ENCODE measurements at places on chromosomes 12 and 14.
A peak's percentile ranks its signal among the peaks of the same experiment; 100 is the strongest.

DNA sequence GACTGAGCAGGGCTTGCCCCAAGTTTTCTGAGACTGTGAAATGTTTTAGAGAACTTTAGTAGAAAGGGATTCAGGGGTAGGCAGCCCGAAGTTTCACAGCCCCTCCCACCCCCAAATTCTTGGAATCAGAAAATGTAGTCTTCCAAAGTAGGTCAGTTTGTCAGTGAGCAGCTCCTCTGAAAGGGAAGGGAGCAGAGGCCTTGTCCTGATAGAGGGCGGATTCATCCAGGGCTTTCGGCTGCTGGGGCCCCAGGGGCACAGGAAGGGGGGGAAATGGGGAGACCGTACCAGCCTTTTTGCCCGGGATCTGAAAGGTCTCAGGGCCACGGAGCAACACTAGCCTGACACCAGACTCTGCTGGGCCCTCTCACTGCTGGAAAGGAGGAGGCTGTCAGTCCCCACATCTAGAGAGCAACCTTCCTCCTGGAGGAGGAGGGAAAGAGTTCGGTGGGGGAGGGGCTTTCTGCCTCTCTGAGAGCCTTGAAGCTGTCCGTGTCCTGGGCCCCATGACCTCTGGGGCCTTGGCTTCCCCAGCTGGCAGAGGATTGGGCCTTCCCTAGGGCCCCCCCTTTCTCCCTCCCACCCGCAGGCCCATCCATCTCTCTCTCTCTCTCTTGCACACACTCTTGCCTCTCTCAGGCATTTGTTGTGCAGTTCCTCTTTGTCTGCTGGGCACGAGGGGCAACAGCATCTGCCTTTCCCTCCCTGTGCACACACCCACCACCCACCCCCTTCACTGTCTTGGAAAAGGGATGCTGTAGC lies at the start of gene IKZF4:
IKZF4 (plus strand) TSS at position 621 of the 762 bp plus-strand sequence. CDS start 451 bp downstream, outside the sequence.
- DNase-seq, result peak; percentile 84

GRCh38 chr12:3251691-3252090 lies 174.5 kb downstream of the TSPAN9 start:
- DNase-seq, result no peak

GRCh38 chr12:19161216-19161615 lies 31.7 kb downstream of the PLEKHA5 start:
- no peak for DNase-seq

GRCh38 chr12:3241621-3242020 lies 164.4 kb downstream of the TSPAN9 start:
- no peak for DNase-seq

- DNase-seq, result no peak
Measured at GRCh38 chr14:88045705-88046104, 40.8 kb downstream of the GPR65 start.

DNA sequence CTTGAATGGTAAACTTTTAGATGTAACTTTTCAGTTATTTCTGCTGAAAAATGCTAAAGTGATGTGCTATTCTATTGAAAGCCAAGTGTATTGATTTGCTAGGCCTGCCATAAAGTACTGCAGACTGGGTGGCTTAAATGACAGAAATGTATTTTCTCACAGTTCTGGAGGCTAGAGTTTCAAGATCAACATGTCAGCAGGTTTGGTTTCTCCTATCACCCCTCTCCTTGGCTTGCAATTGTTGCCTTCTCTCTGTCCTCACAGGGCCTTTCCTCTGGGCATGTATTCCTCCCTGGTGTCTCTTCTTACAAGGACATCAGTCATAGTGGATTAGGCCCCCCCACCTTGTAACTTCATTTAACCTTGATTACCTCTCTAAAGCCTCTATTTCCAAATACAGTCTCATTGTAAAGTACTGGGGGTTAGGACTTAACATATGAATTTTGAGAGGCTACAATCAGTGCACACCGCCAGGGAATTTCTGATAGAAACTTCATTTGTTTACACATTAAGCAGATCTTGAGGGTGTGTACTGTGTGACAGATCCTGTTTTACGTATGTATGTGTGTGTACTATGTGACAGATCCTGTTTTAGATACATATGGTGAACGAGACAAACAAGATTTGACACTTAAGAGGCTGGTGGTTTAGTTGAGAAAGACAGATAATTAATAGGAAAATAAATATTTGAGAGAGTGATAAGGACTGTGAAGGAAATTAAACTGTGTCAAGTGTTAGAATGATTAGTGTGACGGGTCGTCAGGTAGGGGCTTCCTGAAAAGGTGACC lies 49.5 kb downstream of the ADIPOR2 start:
- no peak for DNase-seq

DNA sequence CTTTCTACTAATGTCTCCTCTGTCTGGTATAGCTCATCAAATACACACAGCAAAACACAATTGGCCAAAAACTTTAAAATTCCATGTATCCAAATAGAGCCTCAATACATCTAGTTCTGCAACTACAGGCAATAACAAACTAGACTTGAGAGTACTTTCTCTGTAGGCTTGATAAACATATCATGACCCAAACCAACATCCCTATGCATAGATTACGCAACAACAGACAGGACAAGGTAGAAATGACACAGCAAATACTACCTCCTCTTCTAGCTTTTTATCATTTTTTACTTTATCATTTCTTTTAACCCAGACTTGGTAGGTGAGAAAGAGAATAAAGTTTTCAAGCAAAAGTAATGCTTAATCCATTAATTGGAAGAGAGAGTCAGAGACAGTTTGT lies 41.8 kb downstream of the EML5 start:
- DNase-seq, result no peak
